NCI-H1436 treated with DMSO at 0.1 percent for 48 hours (cell line): ENCODE measurements at places on chromosomes 13 and 19.

DNA sequence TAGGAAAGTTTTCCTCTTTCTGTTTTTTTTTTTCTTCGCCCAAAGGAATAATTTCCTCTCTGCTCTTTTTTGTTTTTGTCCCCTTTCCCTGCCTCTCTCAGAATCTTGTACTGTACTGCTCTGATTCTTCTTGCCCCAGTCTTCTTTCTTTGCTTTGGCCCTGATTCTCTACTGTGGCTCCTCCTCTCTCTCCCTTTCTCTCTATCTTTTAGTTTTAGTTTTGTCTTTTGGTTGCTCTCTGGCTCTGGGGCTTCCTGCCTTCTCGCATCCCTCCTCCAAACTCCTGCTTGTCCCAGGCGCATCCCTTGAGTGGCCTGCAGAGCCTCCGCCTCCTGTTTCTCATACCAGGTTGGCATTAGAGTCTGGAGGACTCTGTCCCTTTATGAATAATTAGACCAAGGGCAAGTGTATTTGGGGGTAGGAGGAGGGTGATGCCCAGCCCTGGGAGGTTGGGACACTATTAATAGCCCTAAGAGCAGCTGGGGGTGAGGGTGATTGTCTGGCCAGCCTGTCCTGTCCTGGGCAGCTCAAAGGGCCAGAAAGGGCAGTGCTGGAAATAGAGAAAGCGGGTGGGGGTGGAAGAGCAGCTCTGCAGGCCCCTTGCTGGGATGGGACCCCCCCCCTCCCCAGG is 39.1 kb downstream of the LYL1 start:
- no peak for DNase-seq

GRCh38 chr19:17332677-17333581 is 1.7 kb downstream of the ANO8 start:
- no peak for DNase-seq

DNA sequence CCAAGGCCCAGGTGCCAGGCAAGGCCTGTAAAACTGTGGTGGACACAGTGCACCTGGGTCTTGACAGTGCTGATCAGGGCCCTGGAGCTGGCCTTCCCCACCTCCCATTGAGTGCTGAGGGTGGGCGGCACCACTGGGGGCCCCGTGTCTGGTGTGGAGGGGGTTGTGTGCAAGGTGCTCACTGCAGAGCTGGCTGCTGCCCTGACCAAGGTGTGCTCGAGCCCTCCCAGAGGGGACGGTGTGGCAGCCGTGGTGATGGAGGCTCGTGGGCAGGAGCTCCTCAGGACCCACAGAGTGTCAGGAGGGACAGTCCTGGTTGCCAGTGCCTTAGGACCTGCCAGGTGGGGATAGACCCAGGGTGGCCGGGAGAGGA is 23.0 kb downstream of the ATP4B start:
- DNase-seq = no peak

GRCh38 chr13:91368676-91369440 is 21.4 kb downstream of the MIR17HG start:
- no peak for DNase-seq

- no peak for DNase-seq
These were observed 90.4 kb downstream of the PTPRS start for GRCh38 chr19:5250127-5250659.

- DNase-seq = no peak
These were observed 8.1 kb downstream of the BLOC1S3 start for GRCh38 chr19:45186509-45187334.

- no peak for DNase-seq
These were observed 319.4 kb upstream of the HTR2A start for GRCh38 chr13:47216176-47216822.

DNA sequence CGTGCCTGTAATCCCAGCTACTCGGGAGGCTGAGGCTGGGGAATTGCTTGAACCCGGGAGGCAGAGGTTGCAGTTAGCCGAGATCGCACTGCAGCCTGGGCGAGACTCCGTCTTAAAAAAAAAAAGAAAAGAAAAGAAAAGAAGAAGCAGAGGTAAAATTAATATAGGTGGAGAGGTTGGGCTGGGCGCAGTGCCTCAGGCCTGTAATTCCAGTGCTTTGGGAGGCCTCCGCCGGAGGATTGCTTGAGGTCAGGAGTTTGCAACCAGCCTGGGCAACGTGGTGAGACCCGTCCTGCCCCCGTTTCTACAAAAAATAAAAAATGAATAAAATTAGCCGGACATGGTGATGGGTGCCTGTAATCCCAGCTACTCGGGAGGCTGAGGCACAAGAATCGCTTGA is 912 bp upstream of the TUBA3C start:
- DNase-seq = no peak

GRCh38 chr19:47093841-47094240 is 19.7 kb downstream of the ZC3H4 start:
- no peak for DNase-seq

DNA sequence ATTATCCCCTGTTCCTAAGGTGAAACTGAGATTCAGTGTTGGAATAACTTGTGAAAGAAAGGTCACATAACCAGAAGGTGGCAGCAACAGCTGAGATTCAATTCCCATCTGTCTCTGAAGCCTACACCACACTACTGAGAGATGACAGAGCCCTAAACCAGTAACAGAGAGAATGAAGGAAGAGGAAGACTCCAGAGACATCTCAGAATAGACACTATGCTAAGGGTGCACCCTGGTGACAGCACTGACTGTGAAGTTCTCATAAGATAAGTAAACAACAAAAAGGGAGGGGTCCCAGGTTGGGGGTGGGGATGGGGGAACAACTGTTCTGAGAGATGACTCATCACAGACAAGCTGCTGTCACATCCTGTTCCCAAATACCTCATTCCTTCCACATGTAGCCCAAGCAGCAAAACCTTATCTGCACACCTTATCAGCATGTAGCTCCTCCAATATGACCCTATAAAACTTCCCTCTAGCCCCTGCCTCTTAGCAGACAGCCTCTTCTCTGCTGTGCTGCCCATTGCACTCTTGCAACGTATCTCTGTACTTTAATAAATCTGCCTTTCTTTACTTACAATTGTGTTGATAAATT is 46.5 kb downstream of the UTP14C start:
- no peak for DNase-seq

DNA sequence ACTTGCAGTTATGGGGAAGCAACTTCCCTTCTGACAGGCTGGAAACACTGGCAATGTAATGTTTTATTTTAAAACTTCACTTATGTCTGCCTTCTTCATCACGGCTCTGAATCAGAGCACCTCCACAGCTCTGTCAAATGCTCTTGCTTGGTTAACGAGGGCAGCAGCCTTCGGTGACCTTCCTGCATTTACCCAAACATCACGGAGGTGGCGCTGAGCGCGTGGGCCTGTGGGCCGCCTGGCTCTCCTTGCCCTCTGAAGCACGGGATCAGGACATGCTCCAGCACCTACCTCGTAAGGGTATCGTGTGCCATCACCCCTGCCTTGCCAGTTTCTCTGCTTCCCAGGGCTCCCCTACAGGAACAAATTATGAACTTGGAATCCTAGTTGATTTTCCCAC is 310.0 kb downstream of the TEX29 start:
- no peak for DNase-seq

- DNase-seq = no peak
These were observed 28.8 kb upstream of the MCF2L start for GRCh38 chr13:112940236-112940635.

DNA sequence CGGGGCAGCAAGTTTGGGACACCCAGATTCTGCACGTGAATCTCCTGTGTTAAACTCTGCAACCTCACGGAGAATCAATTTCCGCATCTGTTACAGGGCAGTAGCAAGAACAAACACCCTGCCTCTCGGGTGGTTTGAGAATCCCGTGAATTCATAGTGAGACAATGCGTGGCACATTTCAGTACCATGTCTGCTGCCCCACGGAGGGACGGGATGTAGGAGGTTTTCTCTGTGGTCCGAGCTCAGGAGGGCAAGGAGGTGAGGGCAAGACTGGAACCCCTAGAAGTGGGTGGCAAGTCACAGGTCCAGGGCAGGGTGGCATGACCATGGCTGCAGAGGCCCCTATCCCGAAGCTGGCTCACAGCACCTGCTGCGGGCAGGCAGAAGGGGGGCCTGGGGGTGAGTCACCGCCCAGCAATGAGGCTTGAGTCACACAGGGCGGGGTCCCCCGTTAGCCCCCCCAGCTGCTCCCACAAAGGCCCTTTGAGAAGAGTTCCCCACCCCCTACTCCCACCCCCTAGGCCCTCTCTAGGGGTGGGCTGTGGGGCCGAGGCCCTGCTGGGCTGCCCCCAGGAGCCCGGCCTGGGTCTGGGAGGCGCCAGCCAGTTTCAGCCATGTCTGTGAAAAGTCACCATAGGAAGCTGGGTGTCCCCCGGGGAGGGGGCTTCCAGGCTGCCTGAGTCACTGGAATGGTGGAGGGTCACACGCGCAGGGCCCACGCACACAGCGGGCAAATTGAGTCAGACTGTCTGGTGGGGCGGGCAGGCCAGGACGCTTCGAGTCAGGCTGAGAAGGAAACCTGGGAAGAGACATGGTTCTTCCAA is 25.8 kb upstream of the NANOS3 start:
- no peak for DNase-seq

DNA sequence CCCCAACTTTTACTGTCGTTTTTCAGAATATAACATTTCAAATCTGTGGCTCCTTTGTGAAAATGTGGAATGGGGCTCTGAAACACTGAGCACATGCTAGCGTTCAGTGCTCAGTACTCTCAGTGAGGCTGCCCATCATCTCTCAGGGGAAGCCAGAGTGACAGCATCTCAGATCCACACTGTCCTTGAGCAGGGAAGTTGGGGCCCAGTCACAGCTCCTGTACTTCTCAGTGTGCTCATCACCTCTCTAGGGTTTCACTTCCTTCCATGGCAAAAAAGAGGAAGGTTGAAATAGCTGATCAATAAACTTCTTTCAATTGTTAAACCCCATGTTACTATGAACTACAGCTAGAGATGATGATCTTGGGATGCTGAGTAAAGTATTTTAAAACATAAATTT is 565.9 kb upstream of the SPRY2 start:
- no peak for DNase-seq

- peak; percentile 59 for DNase-seq
These were observed 1.5 kb upstream of the CEACAM5 start for GRCh38 chr19:41706741-41707501.

GRCh38 chr13:93375491-93375890 is 148.9 kb downstream of the GPC6 start:
- DNase-seq = no peak

- DNase-seq = no peak
These were observed 3.0 kb downstream of the PPP6R1 start for GRCh38 chr19:55255618-55256423.

DNA sequence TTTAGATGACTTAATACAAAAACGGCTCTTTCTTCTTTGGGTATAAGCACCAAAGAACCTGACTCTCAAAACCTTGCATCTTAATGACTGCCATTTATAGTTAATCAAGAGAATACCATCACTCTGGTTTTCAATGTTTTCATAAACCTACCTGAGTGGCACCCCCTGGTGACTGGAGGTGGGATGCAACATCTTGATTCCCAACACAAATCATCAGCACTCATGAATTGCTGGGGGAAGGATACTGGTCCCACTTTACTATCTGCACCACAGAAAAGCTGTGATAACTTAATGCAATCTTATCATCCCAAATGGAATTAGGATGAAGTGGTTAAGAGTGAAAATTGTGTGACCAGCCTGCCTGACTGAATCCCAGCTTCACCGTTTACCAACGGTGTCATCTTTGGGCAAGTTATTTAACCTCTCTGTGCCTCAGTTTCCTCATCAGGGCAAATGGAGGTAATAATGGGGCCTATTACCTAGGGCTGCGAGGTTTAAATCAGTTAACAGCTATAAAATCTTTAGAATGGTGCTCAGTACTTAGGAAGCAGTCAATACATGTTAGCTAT is 366.4 kb downstream of the KLF12 start:
- DNase-seq = no peak

DNA sequence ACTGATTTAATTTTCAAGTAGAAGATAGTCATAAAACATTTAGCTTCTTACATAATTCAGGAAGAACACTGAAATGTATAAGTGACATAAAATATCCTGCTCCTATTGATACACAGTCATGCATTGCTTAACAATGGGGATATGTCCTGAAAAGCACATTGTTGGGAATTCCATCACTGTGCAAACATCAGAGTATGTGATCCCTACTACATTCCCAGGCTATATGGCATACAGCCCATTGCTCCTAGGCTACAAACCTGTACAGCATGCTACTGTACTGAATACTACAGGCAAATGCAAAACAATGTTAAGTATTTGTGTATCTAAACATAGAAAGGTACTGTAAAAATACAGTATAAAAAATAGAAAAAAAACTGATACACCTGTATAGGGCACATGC is 723.9 kb upstream of the ARGLU1 start:
- DNase-seq = no peak

DNA sequence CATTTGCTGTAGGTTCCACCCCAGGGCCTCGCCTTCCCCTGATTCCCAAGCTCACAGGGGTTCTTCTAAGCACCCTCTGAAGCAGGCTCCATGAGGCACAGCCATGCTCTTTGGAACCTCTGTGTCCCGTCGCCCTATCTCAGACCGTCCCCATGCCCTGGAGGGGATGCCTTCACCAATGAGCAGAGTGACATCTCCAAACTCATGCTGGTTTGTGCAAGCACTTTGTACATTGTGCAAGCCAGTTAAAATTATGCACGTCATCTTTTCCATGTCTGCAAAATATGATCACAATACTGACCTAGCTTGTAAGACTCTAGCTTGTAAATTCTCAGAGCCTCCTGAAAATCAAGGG is 46.5 kb upstream of the RAP2A start:
- DNase-seq = no peak

- DNase-seq = no peak
These were observed 1.7 kb downstream of the ELL start for GRCh38 chr19:18519962-18520847.

DNA sequence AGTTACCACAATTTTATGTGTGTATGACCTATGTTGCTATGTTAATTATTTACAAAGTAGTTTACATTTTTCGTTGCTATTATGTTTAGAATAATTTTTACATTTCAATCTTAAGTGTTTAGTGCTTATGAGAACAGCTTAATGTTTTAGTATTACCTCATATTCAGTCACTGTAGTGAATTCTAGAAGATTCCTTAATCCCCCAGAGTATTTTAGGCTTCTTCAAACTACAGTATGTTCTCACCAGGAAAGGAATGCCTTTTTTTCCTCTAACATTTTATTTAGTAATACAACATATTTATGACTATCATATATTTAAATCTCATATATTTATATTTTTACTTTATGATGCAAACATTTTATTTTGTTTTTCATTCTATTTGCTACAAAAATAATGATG is 612.1 kb upstream of the KLHL1 start:
- no peak for DNase-seq

GRCh38 chr13:106738186-106738678 is 170.3 kb upstream of the ARGLU1 start:
- no peak for DNase-seq

DNA sequence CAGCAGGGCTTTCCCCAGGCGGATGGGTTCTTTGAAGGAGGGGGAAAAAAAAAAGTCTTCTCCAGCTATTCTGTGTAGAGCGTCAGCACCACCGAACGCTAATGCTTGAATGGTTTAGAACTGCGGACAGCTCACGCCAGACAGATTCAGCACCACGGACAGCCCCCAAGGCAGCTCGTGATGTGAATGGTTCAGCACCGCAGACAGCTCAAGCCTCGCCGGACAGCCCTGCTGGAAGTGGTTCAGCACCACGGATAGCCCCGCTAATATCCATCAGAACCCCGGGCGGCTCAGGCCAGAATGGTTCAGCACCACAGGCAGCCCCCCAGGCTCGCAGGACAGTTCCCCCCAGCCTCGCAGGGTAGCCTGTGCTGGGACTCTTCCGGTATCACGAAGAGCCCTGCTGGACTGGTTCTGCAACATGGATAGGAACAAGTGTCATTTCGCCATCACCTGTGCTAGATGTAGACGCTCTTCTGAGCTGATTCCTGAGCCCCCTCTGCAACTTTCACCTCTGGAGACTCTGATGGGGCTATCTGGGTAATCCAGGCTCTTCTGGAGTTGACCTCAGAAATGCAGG is 4.9 kb upstream of the SMIM17 start:
- DNase-seq = no peak

GRCh38 chr13:55245005-55245644 is 1895.6 kb upstream of the PRR20A start:
- DNase-seq = no peak
